ENCODE measurements at places on chromosomes 13 and 19.

DNA sequence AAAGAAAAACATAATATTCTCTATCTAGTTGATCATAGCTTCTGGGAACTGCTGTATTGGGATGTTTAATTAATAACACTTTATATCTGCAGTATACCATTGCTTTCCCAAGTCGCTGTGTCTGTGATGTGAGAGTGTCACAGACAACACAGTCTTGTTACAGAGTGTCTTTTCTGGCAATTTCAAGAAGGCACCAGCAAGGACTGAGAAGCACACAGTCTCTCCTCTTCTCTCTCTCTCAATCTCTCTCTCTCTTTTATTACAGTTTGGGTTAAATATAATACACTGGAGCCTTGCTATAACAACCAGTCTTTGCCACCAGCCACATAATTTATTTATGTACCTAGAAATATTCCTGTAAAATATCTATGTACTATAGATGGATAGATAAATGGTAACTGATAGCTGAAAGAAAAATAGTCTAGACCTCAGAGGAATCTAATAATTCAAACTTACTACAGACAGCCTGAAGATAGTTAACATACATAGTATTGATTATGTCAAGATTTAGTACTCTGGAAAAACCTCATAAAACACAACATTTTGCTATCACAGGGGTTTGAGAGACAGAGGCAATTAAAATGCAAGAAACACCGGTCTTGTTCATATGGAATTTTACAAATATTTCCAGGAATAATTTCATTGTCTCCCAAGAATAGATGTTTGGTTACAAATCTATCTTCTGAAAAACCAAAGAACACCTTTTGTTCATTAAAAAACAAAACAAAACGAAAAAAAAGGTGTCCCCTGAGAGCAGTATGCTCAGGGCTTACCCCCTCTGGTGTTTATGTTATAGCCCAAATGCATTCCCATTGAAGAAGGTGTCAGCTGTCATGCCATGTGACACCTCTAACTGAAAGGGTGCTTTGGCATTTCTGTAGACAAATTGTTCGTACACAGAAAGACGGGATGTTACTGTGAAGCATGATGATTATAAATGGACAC lies 507.8 kb downstream of the TBC1D4 start:
- DNase-seq, result no peak

- no peak for DNase-seq
Measured at GRCh38 chr13:42056583-42056982, 8.1 kb downstream of the DGKH start.

- peak; percentile 10 for DNase-seq
Measured at GRCh38 chr13:35598790-35599369, 122.4 kb upstream of the MAB21L1 start.

DNA sequence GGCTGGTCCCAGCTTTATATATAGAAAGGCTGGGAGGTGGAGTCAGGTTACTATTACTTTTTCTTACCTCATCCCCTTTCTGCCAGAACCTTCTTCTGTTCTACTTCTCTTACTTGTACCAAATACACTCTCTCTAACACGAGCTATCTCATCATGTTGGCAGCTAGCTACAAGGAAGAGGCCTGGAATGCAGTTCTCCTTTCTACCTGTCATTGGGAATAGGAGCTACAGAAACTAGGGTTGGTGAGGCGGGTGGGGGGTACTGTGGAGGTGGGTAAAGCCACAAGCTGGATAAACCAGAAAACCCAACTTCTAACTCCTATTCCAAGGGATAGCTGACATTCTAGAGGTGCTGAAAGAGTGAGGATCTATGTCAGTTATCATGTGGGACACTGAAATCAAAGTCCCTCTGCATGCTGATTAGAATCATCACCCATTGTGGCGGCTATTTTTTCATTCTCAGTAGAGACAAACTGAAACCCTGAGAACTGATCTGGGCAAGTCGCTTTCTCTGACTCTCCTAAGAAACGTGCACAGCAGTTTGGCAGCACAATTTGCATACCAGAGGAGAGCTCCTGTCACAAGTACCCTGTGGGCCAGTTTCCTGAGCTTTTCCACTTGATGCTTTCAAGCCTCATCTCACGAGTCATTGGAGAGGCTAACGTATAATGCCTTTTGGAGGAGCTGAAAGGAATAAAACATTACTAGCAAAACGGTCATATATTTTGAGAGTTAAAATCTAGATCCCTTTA lies 358.1 kb downstream of the ENOX1 start:
- no peak for DNase-seq

Measured in myocyte (in vitro differentiated cells).